Activated CD4-positive, CD25-positive, alpha-beta regulatory T cell (primary cell): ENCODE measurements at places on chromosomes 7 and 10.

- DNase-seq, result no peak
Observed at GRCh38 chr10:33418301-33418700, 83.8 kb upstream of the NRP1 start.

DNA sequence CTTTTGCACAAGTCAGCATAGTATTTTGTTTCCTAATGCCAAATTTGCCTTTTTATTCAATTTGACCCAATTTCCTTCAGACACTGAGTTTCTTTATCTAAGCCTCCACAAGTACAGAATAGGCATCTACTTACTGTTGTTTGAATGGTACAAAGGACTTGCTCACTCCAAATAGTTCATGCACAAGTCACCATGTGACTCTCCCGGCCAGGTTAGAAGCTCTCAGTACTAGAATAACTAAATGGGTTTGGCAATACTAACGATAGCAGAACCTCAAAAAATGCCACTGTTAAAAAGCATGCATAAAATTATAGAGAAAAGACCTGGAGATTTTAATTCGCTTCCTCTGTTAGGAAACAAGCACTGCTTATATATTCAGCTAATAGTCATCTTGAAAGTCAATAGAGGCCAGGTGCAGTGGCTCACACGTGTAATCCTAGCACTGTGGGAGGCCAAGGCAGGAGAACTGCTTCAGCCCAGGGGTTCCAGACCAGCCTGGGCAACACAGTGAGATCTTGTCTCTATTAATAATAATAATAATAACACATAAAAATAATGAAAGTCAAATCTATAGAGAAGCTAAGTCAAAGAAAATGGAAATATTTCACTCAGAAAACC is 335.8 kb upstream of the MBL2 start:
- no peak for DNase-seq

DNA sequence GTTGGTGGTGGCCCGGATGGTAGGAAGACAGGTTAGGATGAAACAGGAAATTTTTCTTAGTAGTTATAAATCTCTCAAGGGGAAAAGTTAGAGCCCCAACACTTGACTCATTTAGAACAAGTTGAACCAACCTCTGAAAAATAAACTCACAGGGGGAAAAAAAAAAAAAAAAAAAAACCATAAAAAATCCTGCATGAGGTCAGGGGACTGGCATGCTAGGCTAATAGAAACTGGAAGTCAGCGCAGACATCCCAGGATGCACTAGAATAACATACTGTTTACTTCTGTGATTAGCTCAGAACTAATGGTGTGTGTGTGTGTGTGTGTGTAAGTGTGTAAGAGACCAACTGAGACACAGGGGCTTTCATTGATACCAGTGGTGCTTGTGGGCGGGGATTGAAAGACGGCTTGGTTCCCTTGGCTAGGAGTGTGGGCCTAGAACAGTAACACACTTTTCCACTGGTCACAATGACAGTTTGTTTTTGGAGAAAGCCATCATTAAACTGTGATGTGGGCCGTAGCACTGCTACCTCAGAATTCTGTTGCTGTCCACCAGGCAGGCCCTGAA is 491.6 kb upstream of the GALNT17 start:
- no peak for DNase-seq

DNA sequence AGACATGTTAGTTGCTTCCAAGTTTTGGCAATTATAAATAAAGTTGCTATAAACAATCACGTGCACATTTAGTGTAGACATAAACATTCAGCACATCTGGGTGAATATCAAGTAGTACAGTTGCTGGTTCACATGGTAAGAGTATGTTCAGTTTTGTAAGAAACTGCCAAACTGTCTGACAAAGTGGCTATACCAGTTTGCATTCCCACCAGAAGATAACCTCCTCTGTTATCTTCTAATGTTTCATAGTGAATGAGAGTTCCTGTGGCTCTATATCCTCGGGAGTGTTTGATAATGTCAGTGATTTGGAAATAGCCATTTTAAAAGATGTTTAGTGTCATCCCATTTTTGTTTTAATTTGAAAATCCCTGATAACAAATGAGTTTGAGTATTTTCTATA is 259.6 kb upstream of the PLXDC2 start:
- DNase-seq, result no peak

GRCh38 chr10:70283071-70283444 is 746 bp downstream of the NPFFR1 start:
- DNase-seq, result no peak

- DNase-seq, result no peak
Observed at GRCh38 chr10:73907841-73908517, 3.0 kb upstream of the PLAU start.

- no peak for DNase-seq
Observed at GRCh38 chr7:43054052-43054722, 58.3 kb upstream of the HECW1 start.

GRCh38 chr10:88071879-88072278 is 208.5 kb downstream of the PTEN start:
- no peak for DNase-seq

DNA sequence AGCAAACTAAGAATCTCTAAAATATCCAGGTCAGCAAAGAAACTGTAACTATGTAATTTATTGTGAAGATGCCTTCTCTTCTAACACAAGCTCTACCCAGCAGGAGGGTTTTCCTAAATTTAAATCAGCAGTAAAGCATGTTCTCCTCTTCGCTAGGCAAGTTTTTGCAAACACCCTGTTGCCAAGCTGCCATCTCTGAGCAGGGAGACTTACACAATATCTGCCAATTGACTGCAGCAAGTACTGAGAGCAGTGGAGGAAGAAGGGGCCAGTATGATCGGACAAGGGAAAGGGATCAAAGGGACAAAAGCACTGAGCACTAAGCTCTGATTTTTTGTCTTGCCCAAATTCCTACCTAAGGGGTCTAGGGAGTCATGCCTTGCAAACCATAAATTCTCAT is 16.0 kb upstream of the LANCL2 start:
- DNase-seq, result no peak

- no peak for DNase-seq
Observed at GRCh38 chr7:833601-834258, 1.5 kb downstream of the SUN1 start.

- DNase-seq, result no peak
Observed at GRCh38 chr7:46355331-46355730, 434.3 kb upstream of the IGFBP3 start.

- DNase-seq, result no peak
Observed at GRCh38 chr10:3059974-3060373, 7.4 kb upstream of the PFKP start.

DNA sequence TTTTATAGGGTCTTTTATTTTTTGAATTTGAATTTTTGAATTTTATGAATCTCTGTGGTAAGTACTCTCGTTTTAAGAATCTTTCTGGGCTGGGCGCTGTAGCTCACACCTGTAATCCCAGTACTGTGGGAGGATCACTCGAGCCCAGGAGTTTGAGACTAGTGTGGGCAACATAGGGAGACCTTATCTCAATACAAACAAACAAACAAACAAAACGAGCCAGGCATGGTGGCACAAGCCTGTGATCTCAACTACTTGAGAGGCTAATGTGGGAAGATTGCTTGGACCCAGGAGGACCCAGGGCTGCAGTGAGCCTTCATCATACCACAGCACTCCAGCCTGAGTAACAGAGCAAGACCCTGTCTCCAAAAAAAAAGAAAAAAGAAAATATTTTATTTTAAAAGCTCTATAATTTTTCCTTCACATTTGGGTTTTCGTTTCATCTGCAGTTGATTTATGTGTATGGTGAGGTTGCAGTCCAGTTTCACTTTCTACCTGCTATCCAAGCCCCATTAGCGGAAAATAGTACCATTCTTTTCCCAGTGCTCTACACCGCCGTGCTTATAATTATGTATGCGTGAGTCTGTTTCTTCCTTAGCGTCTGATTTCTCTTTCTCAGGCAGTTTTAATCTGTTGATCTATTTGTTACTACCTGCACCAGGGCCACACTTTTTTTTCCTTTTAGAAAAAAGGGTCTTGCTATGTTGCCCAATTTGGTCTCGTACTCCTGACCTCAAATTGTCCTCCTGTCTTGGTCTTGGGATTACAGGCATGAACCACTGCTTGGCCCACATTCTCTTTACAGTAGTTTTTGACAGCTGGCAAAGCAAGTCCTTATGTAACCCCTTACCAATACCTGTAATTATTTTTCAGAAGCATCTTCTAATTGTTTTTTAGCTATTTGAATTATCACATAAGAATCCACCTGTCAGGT is 21.7 kb downstream of the TRIM24 start:
- DNase-seq, result no peak

DNA sequence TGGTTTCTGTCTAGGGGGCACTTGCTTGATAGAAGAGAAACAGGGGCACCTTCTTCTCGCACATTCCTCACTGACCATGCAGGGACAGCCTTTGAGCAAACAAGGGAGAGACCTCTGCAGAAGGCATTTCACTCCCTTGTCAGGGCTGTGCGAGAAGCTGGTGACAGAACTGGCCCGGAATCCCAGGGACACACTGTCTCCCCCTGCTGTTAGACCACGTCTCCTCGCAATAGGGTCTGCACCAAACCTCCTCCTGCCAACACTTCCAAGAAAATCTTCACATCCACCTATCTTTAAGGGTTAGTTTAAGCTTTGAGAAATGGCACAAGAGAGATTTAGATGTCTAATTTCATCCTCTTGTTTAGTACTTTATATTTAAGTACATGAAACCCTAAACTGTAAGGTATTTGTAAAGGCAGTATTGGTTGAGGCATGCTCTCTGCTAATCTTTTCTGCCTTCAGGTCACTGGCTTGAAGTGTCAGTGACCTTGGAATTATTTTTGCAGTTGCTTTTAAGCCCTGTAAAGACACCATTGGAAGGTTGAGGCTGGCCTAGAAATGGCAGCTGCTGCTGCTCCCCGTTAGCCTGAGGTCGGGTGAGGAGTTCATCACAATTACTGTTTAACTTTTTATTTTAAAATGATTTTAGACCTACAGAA is 37.0 kb downstream of the RBM20 start:
- DNase-seq, result no peak

GRCh38 chr7:50022451-50022850 is 70.6 kb downstream of the ZPBP start:
- DNase-seq, result no peak

DNA sequence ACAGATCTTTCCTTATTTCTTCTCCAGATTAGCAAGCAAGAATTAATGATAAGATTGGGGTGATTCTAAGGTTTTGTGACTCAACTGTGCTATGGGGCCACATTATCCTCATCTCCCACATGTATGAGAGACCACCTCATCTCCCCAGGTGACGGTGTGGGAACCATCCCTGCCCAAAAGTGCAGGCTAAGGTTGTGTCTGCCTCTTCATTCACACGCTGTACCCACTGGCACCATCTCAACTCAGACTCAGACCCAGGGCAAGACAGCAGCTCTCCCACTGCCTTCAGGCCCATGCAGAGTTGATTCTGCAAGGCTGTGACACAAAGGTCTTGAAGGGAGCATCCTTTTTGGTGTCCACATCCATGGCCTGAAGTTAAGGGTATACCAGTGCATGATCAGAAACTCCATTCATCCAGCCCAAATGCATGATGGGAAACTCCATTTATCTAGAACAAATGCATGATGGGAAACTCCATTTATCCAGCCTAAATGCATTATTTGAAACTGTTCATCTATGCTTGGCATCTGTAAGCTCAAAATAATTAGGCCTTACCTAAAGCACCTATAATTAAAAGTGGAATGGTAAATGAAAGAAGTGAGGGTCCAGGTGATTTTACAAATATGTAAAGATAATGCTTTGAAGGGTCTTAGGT is 99.4 kb downstream of the TCERG1L start:
- no peak for DNase-seq

GRCh38 chr10:49172061-49172776 is 16.0 kb downstream of the TMEM273 start:
- no peak for DNase-seq

DNA sequence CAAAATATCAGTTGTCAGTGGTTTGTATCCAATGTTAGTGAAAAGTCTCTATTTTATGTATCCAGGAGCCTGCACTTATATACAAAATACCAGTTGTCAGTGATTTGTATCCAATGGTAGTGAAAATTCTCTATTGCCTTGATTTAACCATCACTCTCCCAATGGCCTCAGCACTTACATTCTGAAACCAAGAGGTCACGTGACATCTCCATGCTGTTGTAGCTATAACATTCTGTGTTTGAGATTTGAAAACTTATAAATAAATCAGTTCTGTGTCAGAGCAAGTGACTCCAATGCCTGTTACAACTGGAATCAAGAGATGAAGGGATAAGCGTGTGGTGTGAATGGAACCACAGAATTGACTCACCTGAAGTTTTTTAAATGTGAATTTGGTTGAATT is 30.6 kb upstream of the GATA3 start:
- no peak for DNase-seq

GRCh38 chr10:19985745-19986144 is 169.5 kb downstream of the PLXDC2 start:
- no peak for DNase-seq

GRCh38 chr10:69745698-69746097 is 56.0 kb upstream of the COL13A1 start:
- DNase-seq, result no peak

DNA sequence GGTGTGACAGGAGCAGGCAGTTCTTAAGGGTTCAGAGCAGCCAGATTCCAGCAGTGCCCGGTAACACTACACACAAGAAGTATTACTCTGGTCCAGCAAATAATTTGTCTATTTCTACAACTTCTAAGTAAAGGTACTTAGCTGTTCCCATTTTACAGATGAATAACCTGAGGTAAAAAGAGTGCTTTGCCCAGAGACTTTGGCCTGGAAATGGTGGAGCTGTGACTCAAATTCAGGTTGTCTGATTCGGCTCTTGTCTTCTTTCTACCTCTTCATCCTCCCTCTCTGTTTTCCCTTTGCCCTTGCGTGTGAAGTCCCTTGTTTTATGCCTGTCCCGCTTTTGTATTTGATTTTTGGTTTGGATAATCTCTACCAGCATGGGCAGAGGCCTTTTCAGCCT is 17.1 kb downstream of the SFRP5 start:
- no peak for DNase-seq

DNA sequence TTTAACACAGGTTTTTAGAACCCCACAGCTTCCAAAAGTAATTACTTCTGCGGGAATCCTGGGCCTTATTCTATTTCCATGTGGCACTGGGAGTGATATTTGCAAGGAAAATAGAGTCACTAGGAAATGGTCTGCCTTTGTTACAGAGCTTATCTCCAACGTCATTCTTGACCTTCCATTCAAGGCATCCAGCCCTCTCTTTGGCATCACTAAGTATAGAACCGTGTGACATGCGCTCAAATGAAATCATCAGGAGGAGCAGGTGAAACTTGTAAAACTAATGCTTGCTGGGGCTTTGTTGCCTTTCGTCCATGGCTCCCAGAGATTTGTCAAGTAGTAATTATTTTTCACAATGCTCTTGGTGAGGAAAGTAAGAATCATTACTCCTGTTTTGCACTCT is 73.4 kb downstream of the PAPSS2 start:
- no peak for DNase-seq
